Activated CD8-positive, alpha-beta memory T cell treated with anti-CD3 and anti-CD28 coated beads, Interleukin-2, amount 10 ng/mL, durations not matched to agents 7 days and 5 days (primary cell): ENCODE measurements at places on chromosomes 7 and 10. TPM values are rescaled to one million over a fixed set of nuclear protein-coding genes. Genes with fewer than 3 reads are reported as not detected.

Gene OR2A12
- not detected for total RNA-seq

Gene MRPS16
- total RNA-seq, result 110 TPM

Gene GNAT3
- not detected for total RNA-seq

Gene DNAJB9
- total RNA-seq, result 5.5 TPM

Gene AUTS2
- 24.4 TPM for total RNA-seq

Gene CHST15
- not detected for total RNA-seq

Gene RNF133
- not detected for total RNA-seq

Gene LRRC61
- 25.3 TPM for total RNA-seq

Gene NOBOX
- not detected for total RNA-seq

Gene SPOCK2
- 51.9 TPM for total RNA-seq

Gene ANXA8
- 1.3 TPM for total RNA-seq

Gene AKR1C3
- 0.88 TPM for total RNA-seq

Gene ENTPD7
- 4.3 TPM for total RNA-seq

Gene LRRC18
- not detected for total RNA-seq

Gene CYP26C1
- total RNA-seq, result 0.18 TPM

Gene FBXW4
- 46.2 TPM for total RNA-seq

Gene PIP
- total RNA-seq, result not detected

Gene SPDYE9
- not detected for total RNA-seq

Gene OR2A5
- not detected for total RNA-seq

Gene MYL7
- not detected for total RNA-seq

Gene SLC4A2
- 121 TPM for total RNA-seq

Gene H2BK1
- total RNA-seq, result not detected

Gene NEBL
- total RNA-seq, result not detected

Gene SORCS1
- not detected for total RNA-seq

Gene PLEKHS1
- total RNA-seq, result 0.07 TPM

Gene CUZD1
- total RNA-seq, result 2.8 TPM

Gene ZNF736
- 20.1 TPM for total RNA-seq

Gene UBE2H
- 28.3 TPM for total RNA-seq

Gene SYT15
- total RNA-seq, result 0.33 TPM

Gene TMEM196
- not detected for total RNA-seq

Gene DMBT1
- not detected for total RNA-seq

Gene CYP3A7
- not detected for total RNA-seq

Gene NMT2
- 21.3 TPM for total RNA-seq

Gene VWDE
- 4.6 TPM for total RNA-seq

Gene NAT16
- total RNA-seq, result not detected

Gene OPTN
- 111 TPM for total RNA-seq

Gene LSM8
- total RNA-seq, result 49.8 TPM

Gene MOGAT3
- total RNA-seq, result not detected

Gene RABGEF1
- 25.6 TPM for total RNA-seq

Gene BLNK
- total RNA-seq, result not detected

Gene SPDYE6
- total RNA-seq, result not detected

Gene METTL27
- not detected for total RNA-seq

Gene TLX1
- total RNA-seq, result not detected

Gene UNCX
- total RNA-seq, result not detected

Gene CCL24
- not detected for total RNA-seq

Gene COL17A1
- not detected for total RNA-seq

Gene RTKN2
- total RNA-seq, result 3.8 TPM

Gene PITX3
- not detected for total RNA-seq

Gene INMT
- not detected for total RNA-seq

Gene PCGF6
- total RNA-seq, result 17.2 TPM

Gene STK17A
- 84.9 TPM for total RNA-seq

Gene C10orf71
- total RNA-seq, result not detected

Gene TMEM229A
- not detected for total RNA-seq

Gene GARIN1A
- 1.0 TPM for total RNA-seq

Gene ATG9B
- 2.3 TPM for total RNA-seq

Gene CAMK2B
- total RNA-seq, result 0.63 TPM

Gene TMEM140
- 19.9 TPM for total RNA-seq

Gene DUS4L
- total RNA-seq, result 10.2 TPM
